ENCODE measurements at places on chromosomes 4 and X. TPM values are rescaled to one million over a fixed set of nuclear protein-coding genes. Genes with fewer than 3 reads are reported as not detected.

DNA sequence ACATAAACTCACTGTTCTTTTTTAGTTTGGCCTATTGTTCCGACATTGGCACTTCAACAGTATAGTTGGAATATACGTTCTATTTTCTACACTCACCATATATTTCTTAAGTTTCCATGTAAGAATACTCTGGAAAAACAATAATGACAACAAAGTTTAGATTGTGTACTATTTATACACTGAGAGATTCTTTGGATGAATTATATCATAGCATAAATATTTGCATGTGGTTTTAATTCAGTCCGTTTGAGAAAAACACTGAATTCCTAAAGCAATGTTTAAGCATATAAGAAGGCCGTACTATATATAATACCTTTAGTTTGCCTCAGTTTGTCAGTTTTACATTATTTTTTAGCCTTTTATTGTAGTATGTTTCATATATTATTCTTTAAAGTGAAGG is 82.4 kb downstream of the RAP1GDS1 start:
- DNase-seq = no peak

- no peak for DNase-seq
Measured at GRCh38 chrX:121000589-121000988, 15.0 kb upstream of the CT47A1 start.

Gene CXCL11
- 1.1 TPM for polyA plus RNA-seq

- no peak for DNase-seq
Measured at GRCh38 chr4:119471259-119471658, 149.3 kb upstream of the FABP2 start.
